Retina (tissue), 1 donor: ENCODE measurements at places on chromosomes 12 and 14.
A peak's percentile ranks its signal among the peaks of the same experiment; 100 is the strongest.

- no peak for DNase-seq
Observed at GRCh38 chr14:74747237-74747636, 15.9 kb upstream of the YLPM1 start.

DNA sequence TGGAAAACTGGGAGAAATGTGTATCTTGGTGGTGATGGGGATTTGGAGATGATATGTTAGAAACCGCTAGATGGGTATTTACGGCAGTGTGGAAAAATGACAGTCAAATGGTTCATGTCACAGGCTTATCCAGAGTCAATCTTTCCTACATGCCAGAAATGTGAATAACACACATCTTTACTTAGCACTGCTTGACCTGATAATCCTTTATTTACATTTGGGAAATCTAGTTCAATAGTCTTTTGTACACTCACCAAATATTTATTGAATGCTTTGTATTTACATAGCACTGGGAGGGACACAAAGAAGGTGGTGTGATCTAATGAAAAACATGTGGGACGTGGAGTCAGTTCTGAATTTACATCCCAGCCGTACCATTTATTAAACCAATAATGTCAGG lies 208.2 kb downstream of the DIO2 start:
- DNase-seq = no peak

- no peak for DNase-seq
Observed at GRCh38 chr14:105899657-105900397, 373.4 kb downstream of the TMEM121 start.

DNA sequence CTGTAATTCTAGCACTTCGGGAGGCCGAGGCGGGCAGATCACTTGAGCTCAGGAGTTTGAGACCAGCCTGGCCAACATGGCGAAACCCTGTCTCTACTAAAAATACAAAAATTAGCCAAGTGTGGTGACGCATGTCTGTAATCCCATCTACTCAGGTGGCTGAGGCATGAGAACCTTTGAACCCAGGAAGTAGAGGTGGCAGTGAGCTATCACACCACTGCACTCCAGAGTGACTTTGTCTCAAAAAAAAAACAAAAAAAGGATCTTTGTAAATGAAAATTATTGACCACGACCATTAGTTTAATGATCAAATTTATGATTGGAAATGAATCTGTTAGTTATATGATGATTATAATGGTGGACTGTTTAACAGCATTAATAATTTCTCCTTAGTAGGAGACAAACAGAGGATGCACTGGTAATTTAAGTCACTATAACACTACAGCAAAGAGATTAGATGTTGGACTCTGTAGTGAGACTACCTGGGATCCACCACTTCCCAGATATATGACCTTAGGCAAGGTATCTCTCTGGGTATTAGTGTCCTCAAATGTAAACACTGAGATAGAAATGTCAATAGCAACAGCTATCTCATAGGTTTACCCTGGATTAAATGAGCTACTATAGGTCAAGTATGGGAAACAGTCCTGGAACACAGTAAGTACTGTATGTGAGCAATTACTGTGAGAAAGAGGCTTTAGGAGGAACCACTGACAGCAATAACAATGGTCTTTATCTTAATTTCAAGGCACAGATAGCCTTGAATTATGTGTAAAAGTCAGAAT lies 214.7 kb downstream of the NOVA1 start:
- DNase-seq = no peak

- no peak for DNase-seq
Observed at GRCh38 chr14:58832095-58832521, 194.3 kb downstream of the DACT1 start.

DNA sequence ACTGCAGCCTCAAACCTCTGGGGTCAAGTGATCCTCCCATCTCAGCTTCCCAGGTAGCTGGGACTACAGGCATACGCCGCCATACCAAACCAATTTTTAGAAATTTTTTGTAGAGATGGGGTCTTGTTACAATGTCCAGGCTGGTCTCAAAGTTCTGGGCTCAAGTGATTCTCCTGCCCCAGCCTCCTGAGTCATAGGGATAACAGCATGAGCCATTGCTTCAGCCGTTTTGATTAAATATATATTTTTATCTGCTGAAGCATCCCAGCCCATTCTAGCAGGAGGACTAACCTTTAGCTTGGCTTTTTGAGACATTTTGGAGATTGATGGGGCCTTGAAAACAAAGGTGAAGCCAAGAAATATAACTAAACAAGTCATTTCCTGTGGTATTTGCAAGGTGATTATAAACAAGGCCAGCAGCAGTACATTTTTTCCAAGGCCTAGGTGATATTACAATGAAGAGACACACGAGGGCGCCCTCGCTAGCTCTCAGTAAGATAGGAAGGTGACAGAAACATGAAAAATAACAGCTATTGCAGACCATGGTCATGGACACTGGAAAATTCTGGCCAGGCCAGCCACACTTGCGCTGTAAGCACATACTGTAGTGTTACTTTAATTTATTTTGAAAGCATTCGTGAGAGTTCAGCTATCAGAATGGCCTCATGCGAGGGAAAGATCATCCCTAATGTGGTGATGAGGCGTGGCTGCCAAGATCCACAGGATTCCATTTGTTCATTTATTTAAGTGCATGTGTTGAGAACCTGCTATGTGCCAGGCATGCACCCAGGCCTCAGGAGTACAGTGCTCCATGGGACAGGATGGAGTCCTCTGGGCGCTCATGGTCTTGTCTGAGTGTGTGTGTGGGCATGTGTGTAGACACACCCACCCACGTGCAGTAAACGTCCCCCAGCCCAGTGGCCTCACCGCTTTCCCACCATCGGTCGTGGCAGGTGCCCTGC lies 63.5 kb downstream of the DGLUCY start:
- peak; percentile 62 for DNase-seq

DNA sequence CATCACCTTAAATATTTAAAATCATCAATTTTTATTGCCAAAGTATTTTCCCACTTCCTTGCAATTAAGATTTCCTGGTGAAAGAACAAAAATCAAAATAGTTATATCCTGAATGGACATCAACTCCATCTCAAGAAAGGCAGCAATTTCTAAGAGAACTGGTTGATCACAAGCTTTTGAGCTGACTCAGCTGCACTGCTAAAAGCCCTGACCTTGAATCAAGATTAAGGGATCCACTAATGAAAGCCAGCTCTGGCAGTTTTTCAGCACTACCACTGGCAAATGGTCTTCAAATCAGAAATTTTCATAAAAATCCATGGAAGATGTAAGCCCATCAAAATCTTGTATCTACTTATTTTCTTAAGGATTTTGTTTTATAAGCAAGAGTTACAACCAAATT lies 123.4 kb downstream of the SLC6A15 start:
- no peak for DNase-seq

DNA sequence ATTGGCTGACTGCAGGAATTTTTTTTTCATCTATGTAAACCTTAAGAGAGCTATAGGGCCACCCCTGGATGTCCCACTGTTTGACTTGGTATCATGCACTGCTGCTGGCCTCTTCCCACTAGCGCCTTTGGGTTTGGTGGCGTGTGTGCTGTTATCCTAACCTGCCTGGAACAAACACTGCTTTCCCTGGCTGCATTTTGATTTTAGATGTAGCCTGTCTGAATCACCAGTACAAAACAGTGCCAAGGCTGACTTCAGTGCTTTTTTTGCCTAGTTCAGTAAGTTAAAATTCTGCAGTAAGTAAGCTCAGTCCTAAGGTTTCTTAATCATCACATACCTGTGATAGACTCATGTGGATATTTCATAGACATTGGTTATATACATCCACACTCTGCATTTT lies 99.2 kb downstream of the EML1 start:
- no peak for DNase-seq

DNA sequence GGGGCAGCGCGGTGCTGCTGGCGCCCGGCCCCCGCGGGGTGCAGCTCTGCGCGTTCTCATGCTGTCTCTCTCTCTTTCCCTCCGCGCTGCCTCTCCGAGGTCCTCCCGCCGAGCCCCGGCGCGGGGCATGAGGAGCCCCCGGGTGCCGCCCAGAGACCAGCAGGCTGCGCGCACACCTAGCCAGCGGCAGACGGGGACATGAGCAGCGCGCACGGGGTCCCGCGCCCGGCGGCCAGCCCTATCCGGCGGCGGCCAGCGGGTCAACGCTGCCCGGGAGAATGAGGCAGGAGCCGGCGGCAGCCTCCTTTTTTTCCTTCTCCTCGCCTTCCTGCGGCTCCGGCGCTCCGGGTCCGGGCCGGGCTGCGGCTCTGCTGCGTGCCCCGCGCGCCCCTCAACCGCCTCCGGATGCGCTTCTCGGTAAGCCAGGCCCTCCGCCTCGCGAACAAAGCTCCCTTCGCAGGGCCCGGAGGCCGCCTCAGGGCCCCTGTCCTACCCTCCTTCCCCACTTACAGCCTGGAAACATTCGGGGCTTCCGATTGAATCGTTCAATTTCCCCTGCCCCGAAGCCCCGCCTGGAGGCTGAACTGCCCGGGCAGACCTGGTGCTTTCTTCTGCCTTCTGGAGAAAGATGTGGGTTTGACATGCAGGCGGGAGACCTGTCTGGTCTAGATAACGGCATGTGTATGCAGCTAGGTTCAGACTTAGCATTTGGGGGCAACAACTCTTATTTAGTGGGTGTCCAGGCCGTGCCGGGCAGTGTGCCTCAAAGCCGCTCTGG lies at the start of gene TUNAR:
Gene TUNAR (plus strand): TSS at position 72 of the 778 bp plus-strand sequence.
- peak; percentile 83 for DNase-seq

DNA sequence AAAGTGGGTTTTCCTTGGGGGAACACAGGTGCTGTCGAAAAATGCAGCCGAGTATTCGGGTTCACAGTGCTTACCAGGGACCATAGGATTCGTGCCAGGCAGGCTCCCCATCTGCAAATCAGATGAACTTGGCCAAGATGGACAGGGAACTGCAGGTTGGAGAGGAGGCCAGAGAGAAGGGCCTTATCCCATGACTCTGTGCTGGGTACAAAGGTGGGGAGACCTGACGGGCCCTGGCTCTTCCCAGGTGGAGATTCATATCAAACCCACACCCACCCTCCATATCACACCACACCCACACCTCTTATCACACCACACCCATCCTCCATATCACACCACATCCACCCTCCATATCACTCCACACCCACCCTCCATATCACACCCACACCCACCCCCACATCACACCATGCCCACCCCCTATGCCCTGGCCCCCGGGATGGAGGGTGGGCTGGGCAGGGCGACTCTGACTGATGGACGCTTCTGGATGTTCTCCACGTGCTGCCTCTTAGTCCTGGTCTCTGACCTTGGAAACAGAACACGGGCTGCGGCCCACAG lies 319.7 kb downstream of the ADGRD1 start:
- DNase-seq = no peak

DNA sequence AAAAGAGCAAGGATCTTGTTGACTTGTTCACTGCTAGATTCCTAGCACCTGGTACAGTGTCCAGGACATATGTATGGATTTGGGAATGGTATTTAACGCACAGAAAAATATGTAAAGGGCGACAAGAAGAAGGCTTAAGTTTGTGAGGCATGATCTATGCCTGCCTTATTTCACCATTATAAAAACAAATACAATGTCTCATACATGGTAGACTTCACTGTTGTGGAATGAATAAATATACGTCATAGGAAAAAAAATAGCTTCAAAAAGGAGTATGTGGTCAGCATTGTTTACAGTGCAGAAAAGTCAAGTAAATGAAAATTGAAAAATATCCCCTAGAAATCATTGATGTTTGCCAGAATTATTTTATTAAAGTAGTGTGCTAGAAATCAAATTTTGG lies 30.0 kb downstream of the HCFC2 start:
- no peak for DNase-seq

DNA sequence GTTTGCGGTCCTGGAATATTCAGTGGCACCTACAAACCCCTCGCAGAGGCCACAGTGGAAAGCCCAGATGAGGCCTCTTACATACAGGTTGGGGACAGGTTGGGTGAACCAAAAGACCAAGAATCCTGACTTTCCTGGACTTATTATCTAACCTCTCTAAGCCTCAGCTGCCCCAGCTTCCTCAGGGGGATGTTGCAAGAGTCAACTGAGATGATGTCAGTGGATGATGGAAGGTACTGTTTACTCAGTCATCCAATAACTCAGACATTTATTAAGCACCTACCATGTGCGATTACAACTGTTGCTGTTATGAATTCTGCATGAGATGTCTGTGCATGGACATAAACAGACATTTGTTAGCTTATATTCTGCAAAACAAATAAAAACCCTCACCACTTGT lies 72.8 kb downstream of the RFX4 start:
- DNase-seq = no peak

GRCh38 chr12:115396567-115396966 lies 712.6 kb upstream of the TBX3 start:
- DNase-seq = no peak

DNA sequence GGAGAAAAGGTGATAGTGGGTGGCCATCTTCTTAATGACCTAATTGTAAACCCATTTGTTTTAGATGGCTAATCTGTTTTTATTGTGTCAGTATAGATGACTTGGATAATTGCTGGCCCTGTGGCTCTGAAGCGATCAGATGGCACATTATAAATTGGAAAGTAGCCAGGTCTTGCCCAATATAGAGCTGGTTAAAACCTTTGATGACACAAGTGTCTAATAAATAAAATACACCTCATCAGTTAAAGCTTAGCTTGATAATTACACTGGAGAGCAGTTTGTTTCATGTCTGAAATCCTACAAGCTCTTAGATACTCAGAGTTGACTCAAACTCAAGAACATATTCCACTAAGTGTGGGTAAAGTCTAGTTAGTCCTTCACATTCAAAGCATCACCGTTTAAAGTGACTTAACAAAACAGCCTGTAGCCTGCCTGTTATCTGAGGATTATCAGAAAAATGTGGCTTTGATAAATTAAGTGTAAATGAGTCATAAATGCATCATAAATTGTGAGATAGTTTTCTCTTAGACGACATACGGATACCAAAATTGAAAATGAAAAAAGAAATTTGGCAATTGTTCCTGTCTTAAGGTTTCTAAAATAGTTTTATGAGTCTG lies 280.9 kb downstream of the LRIG3 start:
- no peak for DNase-seq

DNA sequence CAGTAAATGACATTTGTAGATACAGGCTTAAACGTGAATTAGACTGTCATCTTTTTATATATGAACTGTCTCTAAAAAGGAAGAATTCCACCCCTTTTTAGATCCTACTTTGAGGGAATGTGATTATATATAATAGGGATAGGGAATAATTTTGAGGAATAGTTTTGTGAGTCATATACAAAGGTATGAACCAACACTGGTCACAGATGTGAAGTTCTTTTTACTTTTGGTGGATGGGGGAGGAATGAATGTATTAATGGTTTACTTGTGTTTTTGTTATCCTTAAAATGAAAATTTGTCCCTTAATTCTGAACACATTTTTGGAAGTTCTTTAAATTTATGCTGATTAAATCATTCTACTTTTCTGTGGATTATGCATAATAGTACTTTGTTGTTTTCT lies 30.4 kb downstream of the FRS2 start:
- DNase-seq = no peak
